ENCODE measurements at places on chromosomes 4 and X.

- DNase-seq = no peak
Observed at GRCh38 chrX:53716328-53717088, 30.0 kb upstream of the HUWE1 start.

DNA sequence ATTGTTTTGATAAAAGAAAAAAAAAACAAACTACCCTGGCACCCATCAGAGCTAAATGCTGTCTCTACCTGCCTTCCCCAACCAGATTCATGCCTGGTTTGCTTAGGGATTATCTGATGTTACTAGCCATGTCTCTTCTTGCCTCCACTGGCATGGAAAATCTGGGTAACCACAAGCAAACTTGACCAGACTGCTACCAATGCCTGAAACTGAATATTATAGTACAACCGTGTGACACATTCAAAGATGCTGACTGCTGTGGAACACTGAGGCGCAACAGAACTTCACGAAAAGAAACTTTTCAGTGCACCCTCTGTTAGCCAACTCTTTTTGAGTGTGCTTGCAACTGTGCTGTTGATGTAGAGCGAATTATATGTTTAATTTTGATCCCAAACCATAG lies 228.1 kb downstream of the CBR4 start:
- DNase-seq = no peak

GRCh38 chrX:154457491-154458115 lies 478 bp upstream of the PLXNA3 start:
- peak; percentile 34 for DNase-seq

DNA sequence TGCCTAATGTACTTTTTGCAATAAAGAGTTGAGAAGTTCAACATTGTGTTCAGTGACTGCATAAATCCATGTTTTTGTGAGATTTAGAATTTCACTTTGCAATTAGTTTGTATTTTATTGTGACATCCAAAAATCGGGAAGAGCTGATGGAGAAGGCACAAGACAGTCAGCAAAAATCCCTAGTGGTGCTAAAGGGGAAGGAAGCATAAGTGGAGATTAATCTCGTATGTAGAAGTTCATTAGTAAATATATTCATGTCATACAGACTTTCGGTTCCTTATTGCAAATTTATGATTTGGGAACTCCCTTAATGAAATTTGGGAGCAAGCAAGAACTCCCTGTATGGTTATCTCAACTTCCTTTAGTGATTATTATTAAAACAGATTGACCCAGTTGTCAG lies 57.8 kb upstream of the SLC39A8 start:
- no peak for DNase-seq

DNA sequence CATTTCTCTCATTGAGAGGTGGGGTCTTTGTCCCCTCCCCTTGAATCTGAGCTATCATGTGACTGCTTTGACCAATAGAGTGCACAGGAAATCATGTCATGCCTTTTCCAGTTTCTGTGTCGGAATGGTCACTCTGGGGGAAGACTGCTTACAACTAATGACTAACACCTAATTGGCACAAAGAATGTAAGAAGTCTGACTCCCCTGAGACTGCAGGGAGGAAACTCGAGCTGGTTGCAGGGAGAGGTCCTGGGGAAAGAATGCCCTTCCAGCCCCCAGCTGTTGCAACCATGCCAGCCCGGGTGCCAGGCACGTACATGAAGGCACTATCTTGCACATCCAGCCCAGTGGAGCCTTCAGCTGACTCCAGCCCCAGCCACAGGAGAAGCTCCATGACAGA lies 254.2 kb downstream of the DHX15 start:
- no peak for DNase-seq

- DNase-seq = no peak
Observed at GRCh38 chr4:137739391-137739790, 207.1 kb upstream of the PCDH18 start.

GRCh38 chr4:504076-504475 lies 5.1 kb downstream of the PIGG start:
- no peak for DNase-seq

DNA sequence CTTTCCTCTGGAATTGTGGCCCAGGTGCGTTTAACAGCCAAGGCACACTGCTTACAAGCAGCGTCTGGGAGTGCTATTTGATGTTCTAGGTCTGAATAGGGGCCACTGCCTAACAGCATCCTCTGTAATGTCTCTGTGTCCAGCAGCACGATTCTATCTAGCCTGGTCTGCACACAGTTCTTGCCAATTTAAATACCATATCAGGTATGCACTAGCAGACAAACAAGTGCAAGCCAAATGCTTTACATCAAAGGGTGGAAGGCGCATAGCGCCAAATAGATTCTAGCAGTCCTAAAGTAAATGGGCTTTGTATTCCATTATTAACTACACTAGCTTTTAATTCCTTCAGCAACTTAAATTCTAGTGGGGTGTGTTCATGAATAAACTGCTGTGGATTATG lies 15.8 kb upstream of the UGDH start:
- no peak for DNase-seq

- no peak for DNase-seq
Observed at GRCh38 chr4:148563684-148564083, 121.5 kb upstream of the NR3C2 start.

GRCh38 chr4:78186597-78187543 lies 129.7 kb downstream of the FRAS1 start:
- DNase-seq = no peak

- DNase-seq = no peak
Observed at GRCh38 chr4:148442832-148443511, 758 bp upstream of the NR3C2 start.

GRCh38 chrX:22165732-22166457 lies 106.8 kb upstream of the CBLL2 start:
- no peak for DNase-seq

DNA sequence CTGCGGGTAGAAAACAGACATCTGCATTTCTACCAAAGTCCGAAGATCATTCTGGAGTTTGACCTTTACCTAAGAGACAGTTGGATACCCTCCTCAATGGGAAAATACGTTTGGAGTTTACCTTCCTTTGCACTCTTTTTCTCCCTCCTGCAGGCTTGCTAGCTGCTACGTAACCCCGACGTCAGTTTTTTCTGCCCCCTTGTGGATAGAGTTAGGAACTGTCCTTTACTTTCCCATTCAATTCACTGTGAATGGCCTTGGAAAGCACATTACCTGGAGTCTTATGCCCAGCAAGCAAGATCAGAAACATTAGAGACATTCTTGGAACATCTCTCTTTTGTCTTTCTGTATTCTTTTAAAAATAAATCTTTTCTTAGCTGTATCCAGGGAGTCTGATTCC lies 250.7 kb downstream of the NAP1L3 start:
- DNase-seq = peak; percentile 46

DNA sequence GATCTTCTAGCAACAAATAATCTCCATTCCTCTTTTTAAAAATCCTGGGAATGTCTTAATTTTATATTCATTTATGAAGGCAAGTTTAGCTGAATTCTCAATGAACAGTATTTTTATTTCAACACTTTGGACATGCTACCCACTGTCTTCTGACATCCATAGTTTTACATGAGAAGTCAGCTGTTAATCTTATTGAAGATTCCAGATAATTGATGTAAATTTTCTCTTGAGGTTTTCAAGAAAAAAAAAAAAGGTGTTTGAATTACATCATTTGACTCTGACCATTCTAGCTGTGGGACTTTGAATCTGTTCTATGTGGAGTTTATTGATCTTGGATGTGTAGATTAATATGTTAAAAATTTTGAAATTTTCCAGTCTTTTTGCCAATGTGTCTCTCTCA lies 28.0 kb downstream of the PDHA2 start:
- DNase-seq = no peak

DNA sequence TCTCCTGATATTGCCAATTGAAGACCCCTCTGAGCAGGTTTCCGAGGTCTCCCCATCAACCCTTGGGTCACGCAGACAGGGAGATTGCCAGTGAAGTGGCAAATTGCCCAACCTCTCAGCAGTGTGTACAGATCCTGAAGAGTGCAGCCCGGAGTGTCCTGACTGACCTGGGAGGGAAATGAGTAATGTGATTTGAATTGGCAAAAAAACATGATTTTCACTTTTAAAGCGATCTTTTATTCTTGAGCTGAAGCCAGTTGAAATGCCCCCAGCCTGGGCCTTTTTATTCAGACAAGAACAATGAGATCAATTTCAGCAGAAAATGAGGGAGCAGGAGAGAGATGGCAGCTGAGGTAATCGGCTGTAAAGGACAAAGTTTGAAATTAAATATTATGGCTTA lies 401.8 kb downstream of the RAPGEF2 start:
- no peak for DNase-seq

GRCh38 chr4:13912966-13913365 lies 285.4 kb upstream of the BOD1L1 start:
- no peak for DNase-seq

DNA sequence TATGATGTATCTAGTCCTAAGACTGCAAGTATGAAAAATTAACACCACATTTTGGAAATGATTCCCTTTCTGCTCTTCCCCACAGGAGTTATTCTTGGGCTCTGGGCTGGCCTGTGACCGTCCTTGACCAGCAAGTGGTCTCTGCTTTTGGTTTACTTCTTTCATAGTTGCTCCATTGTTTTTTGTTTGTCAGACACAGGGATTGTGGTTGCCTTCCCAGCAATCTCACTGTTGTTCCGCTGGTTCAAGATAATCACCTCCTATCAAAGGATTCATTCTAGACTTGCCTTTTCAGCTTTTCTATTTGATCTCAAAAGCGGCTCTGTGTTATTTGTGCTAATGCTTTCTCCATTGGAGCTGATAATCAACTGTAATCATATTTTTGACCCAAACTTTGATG lies 218.8 kb downstream of the MGST2 start:
- no peak for DNase-seq

DNA sequence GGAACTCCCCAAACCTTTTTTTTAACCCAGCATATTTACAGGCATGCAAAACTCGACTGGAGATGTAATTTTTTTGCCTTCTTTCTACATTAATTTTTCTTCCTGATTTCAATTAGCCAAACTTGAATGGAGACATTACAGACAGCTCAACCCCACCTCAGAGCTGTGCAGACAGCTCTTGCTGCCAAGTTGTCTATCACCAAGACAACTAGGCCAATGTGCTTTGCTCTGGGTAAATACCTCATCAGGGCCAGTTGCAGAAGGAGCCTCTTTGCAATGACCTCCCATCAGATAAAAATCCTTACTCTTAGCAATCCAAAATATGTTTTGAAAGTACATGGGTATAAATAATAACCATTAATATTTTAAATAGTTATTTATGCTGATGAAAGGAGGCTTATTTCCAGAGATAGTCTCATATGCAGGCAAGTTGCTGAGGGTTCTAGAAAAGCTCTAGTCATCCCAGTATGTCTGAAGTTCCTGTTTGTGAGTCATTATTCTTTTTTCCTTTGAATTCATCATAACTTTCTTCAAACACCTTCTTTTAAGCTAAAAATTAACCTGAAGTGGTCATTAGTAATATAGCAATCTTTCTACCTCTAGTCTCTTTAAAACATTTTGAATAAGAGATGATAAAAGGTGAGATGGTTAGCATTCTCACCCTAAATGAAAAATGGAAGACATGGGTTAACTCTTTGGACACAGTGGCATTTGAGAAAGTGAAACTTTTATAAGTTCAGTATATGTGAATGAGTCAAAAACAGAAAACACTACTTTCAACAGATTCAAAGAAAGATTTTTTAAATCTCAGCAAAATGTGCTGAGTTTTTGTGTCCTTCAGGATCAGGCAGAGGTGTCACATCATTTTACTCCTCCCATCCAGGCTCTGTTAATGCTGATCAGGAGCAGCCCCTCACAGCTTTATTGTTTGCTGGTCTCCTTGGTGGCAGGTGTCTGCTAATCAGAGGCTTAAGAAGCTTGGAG lies 475.5 kb upstream of the FGF16 start:
- DNase-seq = no peak

DNA sequence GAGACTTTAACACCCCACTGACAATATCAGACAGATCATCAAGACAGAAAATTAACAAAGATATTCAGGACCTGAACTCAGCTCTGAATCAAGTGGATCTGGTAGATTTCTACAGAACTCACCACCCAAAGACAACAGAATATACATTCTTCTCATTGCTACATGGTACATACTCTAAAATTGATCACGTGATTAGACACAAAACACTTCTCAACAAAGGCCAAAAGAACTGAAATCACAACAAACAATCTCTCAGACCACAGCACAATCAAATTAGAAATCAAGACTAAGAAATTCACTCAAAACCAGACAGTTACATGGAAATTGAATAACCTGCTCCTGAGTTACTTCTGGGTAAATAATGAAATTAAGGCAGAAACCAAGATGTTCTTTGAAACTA lies 49.6 kb downstream of the DACH2 start:
- DNase-seq = no peak

- DNase-seq = peak; percentile 8
Observed at GRCh38 chrX:81377329-81377728, 175.4 kb downstream of the SH3BGRL start.

- no peak for DNase-seq
Observed at GRCh38 chrX:32170481-32170880, 1040.9 kb downstream of the DMD start.

GRCh38 chr4:149409146-149409545 lies 406.5 kb downstream of the IQCM start:
- DNase-seq = no peak

DNA sequence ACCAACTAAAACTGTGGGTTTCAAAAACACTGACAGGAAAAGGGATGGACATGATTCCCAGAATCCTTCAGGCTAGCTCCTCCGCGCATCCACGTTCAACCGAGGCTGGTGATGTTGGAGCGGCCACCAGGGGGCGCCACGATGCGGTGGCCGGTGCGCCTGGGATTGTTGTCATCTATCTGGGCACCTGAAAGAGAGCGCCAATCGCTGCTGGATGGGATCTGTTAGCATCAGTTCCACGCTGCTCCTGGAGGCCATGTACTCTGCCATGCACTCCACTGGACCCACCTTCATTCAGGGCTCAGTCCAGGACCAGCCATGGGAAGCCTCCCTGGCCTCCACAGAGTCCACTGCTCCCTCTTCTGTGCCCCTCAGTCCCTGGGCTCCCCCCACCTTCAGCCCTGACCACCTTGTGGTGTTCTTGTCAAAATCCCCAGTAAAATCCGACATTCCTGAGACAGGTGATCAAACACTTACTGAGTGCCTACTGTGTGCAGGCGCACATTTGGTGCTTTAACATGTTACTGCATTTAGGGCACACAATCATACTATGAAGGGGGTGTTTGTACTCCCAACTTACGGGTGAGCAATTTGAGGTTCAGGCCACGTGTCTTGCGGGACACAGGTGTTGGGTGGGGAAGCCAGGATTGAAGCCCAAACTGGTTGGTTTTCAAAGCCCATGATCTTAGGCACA lies 71.1 kb downstream of the CRMP1 start:
- no peak for DNase-seq

DNA sequence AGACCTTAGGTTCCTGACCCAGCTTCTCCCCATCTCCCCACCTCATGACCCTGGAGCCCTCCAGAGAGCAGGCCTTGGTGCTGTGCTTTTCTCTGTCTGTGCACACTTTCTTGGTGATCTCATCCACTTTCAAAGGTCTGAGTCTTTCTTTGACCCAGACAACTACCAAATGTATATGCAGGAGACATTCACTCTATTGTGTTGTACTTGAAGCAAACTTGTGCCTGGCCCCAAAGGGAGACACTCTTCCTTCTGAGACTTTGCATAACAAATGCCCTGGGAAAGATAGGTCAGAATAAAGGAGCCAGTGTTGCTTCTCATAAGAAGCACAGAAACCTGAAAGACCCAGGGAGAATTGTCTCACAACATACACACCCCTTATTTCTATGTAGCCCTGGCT lies 54.3 kb upstream of the TLR2 start:
- no peak for DNase-seq
